Omental fat pad (tissue), 4 donors: ENCODE measurements at places on chromosomes 7 and 10. TPM values are rescaled to one million over a fixed set of nuclear protein-coding genes. Genes with fewer than 3 reads are reported as not detected.

Gene CUL1
- total RNA-seq, result 47.0 TPM

Gene SYNPO2L
- not detected for total RNA-seq

Gene TSPAN15
- 85.8 TPM for total RNA-seq

Gene FRA10AC1
- 6.0 TPM for total RNA-seq

Gene GHITM
- 139 TPM for total RNA-seq

Gene SSC4D
- 2.1 TPM for total RNA-seq

Gene MRC1
- 206 TPM for total RNA-seq

Gene FAM221A
- 8.5 TPM for total RNA-seq

Gene PON3
- 4.3 TPM for total RNA-seq

Gene AUTS2
- total RNA-seq, result 13.2 TPM

Gene PLEKHA8
- 4.6 TPM for total RNA-seq

Gene TMEM209
- total RNA-seq, result 10.6 TPM

Gene FEZF1
- total RNA-seq, result not detected

Gene SMIM30
- 36.6 TPM for total RNA-seq

Gene WEE2
- total RNA-seq, result 0.79 TPM

Gene EBLN1
- total RNA-seq, result not detected
